Left hindlimb (tissue), 1 donor: ENCODE measurements at places on chromosomes 7 and 10.

DNA sequence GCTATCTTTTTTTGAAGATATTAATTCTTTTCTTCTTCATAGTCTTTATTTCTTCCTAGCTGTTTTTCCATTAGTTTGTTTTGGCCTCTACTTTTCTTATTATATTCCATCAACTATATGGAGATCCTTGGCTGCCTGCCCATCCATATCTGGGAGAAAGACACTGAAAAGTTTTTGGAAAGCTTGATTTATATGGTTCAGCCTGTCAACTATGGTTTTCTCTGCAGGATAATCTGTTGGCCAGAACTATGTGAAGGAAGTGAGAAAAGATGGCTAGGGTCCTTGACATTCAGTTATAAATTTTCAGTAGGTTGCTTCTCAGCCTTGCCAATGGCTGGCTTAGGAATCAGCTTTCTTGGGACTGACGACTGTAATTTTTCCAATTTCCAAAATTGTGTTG lies 10.0 kb upstream of the CDK14 start:
- DNase-seq, result no peak

DNA sequence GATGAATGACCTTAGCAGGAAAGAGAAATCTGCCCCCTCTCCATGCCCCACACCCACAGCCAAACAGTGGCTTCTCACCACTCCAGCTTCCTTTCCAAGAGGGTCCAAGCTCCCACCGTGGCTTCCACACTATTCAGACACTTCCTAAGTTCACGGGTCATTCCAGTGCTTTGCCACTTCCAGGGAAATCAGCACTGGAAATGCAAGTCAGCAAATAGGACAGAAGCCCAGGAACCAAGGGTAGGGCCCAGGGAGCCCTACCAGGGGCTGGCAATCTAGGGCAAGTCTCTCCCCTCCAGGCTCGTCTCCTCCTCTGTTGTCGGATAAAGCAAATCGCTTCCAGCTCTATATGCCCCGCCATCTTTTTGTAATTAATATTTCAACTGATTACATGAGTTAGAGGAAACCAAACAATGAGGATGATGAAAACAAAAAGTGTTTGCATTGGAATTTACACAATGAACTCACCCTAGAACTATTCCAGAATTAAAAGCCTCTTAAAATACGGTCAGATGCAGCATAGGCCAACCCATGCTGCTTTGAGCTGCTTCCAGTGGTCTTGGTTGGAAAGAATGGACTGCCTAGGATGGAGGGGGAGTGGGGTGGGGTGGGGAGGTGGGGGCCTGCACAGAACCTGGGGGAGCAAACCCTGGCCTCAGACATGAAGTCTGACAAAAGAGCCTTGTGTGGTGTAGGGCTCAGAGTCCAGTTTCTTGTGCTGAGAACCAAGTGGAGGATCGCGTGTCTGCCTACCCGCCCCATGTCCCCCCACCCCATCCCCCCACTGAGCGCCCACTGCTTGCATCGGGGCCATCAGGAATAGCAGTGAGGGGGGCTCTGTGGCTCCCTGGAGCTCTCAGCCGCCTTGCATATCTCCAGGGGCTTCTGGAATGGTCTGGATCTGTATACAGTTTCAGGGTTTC lies 74.6 kb upstream of the CPXM2 start:
- DNase-seq, result no peak

DNA sequence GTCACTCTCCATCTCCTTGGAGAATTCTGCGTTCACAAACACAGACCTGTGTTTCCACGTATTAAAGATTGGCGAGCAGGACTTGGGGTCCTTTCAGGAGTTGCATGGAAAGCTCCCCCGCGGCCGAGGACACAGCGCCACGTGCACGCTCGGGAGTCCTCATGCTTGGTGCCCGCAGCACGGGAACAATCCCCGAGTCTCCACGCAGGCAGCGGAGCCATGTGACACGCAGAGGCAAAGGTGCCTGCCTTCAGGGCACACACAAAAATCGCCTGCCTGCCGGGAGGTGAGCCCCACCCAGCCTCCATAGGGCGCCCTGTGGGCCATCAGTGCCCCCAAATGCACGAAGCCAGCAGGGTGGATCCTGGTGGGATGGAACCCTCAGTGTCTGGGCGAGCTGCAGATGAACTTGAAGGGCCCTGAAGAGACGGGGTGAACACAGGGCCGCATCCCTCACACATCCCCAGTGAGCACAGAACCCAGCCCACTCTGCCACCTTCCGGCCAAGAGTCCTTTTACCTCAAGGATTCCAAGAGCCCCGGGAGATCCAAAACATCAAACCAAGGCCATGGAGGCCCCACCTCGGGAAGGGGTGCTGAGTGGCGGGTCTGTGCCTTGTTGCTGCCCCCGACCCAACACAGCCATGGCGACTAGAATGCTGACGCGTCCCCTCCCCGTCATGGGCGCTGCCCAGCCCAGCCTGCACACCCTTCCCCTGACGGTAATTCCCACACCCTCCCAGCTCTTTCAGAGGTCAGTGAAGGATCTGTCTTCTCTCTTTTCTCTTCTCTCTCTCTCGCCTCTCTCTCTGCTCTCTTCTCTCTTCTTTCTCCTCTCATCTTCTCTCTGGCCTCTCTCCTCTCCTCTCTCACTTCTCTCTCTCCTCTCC lies 55.9 kb downstream of the CFAP46 start:
- DNase-seq, result no peak

- DNase-seq, result no peak
Measured at GRCh38 chr10:120802935-120803334, 48.2 kb upstream of the WDR11 start.

DNA sequence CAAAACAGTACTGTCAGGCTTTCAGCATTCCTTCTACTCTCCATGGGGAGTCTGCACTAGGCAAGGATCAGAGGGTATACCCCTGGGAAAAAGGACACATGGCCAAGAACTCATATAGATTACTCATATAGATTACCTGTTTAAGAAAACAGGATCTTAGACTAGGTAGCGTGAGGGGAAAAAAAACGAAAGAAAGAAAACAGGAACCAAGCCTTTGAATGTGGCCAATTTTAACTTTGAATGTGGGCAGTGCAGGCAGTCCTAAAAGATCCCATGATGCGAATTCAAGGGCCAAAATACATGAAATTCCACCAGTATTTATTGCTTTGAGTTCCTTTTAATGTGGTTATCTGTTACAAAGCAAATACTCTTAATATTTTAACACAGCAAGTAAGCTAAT lies 108.6 kb upstream of the TAC1 start:
- no peak for DNase-seq

GRCh38 chr10:28403090-28403489 lies 100.2 kb upstream of the MPP7 start:
- no peak for DNase-seq

- DNase-seq, result no peak
Measured at GRCh38 chr7:30472784-30473775, 5.5 kb downstream of the NOD1 start.

DNA sequence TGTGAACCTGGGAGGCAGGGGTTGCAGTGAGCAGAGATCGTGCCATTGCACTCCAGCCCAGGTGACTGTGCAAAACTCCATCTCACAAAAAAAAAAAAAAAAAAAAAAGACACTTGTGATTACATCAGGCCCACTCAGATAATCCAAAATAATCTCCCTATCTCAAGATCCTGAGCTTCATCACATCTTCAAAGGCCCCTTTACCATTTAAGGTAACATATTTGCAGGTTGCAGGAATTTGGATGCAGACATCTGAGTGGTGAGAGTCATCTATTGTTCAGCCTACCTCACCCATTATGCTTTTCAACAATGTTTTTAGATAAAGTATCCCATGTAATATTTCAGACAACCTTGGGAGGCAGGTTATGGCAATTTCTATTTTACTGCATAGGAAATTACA lies 51.4 kb upstream of the EXOC4 start:
- DNase-seq, result no peak

GRCh38 chr10:92248566-92248965 lies 42.3 kb downstream of the CPEB3 start:
- no peak for DNase-seq

DNA sequence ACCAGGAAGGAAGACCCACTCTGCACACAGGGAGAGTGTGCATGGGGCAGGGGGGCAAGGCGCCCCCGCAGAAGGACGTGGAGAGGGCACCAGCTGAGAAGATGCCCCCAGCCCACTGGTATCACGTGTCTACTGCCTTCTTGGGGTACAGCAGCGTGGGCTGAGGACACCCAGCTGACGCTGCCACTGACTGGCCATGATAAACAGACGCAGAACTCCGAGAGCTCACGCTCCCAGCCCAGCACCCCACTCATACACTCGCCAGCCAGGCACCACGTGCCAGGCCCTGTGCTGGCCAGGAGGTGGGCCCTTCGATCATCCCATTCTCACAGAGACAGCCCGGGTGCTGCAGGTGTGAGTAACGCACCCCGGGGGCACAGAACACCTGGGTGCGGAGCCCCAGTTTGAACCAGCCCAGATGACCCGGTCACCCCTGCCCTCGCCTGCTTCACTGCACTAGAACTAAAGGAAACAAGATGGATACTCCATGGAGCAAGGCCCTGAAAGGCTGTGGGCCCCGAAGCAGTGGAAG lies 199.8 kb downstream of the MAD1L1 start:
- DNase-seq, result peak; percentile 19

DNA sequence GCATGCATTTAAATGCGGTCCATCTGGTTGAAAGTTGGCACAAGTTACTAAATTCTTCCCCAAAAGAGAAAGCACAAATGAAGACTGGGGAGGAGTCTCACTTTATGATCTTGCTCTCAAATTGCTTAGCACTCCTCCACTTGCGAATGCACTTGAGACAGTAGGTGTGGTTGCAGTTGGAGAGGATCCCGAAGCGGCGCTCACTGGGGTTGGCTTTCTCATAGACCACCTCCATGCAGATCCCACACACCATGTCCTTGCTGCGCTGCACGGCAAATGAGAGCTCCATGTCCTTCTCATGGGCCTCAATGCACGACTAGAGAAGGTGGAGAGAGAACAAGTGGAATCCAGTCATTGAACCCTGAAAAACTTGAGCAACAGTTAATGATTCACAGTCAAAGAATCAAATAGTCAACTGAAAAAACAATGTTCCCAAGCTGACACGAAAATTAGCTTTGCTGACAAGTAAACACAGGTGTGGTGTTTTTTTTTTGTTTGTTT lies 22.7 kb downstream of the MKRN1 start:
- no peak for DNase-seq

GRCh38 chr7:118110178-118110925 lies 73.6 kb upstream of the LSM8 start:
- DNase-seq, result no peak

DNA sequence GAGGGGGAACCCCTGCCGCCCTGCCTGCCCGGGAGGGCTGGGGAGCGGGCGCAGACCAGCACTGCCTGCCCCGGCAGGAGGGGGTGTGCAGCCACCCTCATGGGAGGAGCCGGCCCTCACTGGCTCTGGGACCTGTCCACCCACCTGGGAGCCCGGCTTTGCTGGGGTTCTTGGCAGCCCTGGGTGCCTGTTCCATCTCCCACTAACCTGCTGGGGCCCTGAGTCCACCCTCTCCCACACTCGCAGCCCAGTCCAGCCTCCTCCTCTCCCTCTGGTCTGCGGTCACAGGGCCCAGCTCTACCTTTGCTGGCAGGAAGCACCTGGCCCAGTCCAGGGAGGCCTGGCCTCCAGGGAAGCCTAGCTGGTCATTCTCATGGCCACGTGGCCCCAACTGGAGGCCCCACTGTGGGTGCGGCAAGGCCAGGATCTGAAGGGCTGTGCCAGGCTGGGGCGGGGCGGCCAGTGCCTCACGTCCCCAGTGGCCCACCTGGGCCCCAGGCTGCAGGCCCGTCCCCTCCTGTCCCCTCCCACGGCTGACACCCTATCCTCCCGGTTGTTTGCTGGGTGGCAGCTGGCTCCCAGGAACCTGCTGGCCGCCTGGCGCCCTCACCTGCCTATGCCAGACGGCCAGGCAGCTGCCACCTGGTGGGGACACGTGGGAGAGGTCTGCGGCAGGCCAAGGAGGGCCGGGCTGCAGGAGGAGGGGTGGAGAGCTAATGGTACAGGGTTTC lies at the start of gene TMEM184A:
TMEM184A (minus strand) TSS at position 393 of the 731 bp plus-strand sequence. CDS start 721 bp downstream, outside the sequence.
- no peak for DNase-seq

GRCh38 chr10:31134311-31134952 lies 102.8 kb upstream of the ZNF438 start:
- no peak for DNase-seq

DNA sequence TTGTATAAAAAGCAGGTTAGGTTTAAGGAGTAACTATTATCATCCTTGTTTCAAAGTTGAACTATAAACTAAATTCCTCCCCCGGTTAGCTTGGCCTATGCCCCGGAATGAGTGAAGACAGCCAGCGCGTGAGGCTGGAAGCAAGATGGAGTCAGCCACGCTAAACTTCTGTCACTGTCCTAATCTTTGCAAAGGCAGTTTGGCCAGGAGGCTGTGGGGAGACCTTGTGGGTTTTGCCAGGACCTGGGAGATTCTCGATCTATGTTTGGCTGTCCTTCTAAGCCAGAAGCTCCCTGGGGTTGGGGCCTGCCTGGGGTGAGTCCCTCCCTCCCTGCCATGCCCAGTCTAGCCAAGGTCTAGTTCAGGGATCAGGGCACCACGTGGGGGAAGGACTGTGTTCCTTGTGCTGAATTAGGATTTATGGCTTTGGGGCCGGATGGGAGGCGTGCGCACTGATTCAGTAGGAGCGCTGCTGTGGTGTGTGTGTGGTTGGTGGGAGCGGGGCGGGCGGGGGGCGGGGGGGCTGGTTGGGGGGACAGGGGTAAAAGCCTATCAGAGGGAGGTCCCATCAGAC lies 871 bp upstream of the GTF2IRD1 start:
- DNase-seq, result peak; percentile 59

GRCh38 chr10:87619705-87620104 lies 40.0 kb upstream of the PAPSS2 start:
- DNase-seq, result no peak

DNA sequence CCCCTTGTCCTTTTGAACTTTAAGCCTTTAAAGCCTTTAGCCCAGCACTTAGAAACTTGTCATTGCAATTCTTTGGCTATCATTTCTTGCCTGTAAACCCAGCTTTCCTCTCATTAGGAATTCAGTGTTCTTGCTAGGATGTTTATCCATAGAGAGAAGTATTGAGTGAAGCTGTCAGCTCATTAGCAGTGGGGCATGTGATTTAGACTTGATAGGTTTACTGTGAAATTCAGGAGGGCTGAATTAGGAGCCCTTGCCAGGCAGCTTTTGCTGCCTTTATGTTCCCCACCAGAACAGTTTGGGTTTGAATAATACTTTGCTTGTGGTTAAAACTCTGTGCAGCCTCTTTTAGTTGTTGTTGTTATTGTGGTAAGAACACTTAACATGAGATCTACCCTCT lies 39.5 kb downstream of the LHFPL3 start:
- DNase-seq, result no peak

- DNase-seq, result no peak
Measured at GRCh38 chr10:8047452-8048280, 6.8 kb upstream of the GATA3 start.

GRCh38 chr7:90910136-90910535 lies 314.0 kb downstream of the CDK14 start:
- DNase-seq, result no peak

DNA sequence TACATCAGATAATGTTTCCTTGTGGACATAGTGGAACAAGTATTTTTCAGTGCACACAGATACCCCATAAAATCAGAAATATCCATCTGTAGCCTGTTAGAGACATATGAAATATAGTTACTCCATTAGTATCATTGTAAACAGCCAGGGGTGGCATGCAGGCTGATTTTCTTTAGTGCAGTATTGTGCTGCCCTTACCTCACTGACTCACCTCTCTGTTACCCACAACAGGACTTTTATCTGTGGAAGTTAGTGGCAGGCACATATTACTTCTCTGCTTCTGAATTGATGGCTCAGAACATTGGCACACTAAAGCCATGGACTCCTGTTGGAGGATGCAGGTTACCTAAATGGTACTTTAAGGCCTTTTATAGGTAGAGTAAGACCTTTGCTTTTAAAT lies 70.0 kb downstream of the SLC25A40 start:
- no peak for DNase-seq

GRCh38 chr7:66123175-66123528 lies 8.5 kb downstream of the CRCP start:
- DNase-seq, result no peak

GRCh38 chr10:30185916-30186315 lies 126.5 kb upstream of the JCAD start:
- no peak for DNase-seq
